Gastroesophageal sphincter (tissue), 4 donors: ENCODE measurements at places on chromosomes 12 and 14. TPM values are rescaled to one million over a fixed set of nuclear protein-coding genes. Genes with fewer than 3 reads are reported as not detected.

The SYNDIG1L gene
- 0.47 TPM for total RNA-seq

The KLRK1 gene
- 2.0 TPM for total RNA-seq

The SIRT4 gene
- 0.67 TPM for total RNA-seq

The TMTC3 gene
- total RNA-seq, result 23.1 TPM

The JPH4 gene
- 1.5 TPM for total RNA-seq

The ZNF664 gene
- 58.7 TPM for total RNA-seq

The MMP14 gene
- 127 TPM for total RNA-seq

The KRT6C gene
- 0.50 TPM for total RNA-seq

The DHRS2 gene
- 0.12 TPM for total RNA-seq

The LMBR1L gene
- total RNA-seq, result 49.7 TPM

The GALNT8 gene
- total RNA-seq, result 1.4 TPM

The CDK4 gene
- 107 TPM for total RNA-seq

The RPGRIP1 gene
- 0.23 TPM for total RNA-seq

The HPD gene
- total RNA-seq, result not detected

The PMEL gene
- total RNA-seq, result 0.67 TPM

The CLEC1B gene
- not detected for total RNA-seq

The RASSF9 gene
- 3.0 TPM for total RNA-seq

The SLCO1A2 gene
- total RNA-seq, result not detected

The BATF gene
- 3.1 TPM for total RNA-seq

The ART4 gene
- 1.7 TPM for total RNA-seq

The IFI27 gene
- total RNA-seq, result 193 TPM

The ITGB7 gene
- 0.40 TPM for total RNA-seq

The PTCSC3 gene
- not detected for total RNA-seq

The TEX52 gene
- total RNA-seq, result not detected
